Activated CD4-positive, alpha-beta T cell treated with anti-CD3 and anti-CD28 coated beads, Interleukin-2, amount 50 U/mL, for 4 hours (primary cell): ENCODE measurements at places on chromosomes 6 and 20.

GRCh38 chr20:53208110-53208832 lies 236.1 kb downstream of the TSHZ2 start:
- DNase-seq, result peak; percentile 14

GRCh38 chr6:53494076-53494475 lies 50.8 kb downstream of the GCLC start:
- no peak for DNase-seq

GRCh38 chr6:21033575-21034026 lies 499.3 kb downstream of the CDKAL1 start:
- no peak for DNase-seq

DNA sequence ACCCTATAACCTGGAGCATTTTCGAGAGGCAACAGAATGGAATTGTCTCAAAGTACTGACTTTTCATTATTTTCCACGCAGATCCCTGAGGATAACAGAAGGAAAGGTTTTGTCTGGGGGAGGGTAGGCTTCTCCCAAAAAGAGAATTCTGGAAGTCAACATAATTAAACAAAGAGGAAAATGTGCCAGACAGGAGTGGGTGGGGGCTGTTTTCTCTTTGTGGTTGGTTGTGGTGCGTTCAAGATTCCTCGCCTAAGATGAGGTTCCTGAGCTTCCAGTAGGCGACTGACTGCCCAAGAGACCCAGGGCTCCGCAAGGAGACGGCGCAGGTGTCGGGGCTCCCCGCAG lies 70.4 kb downstream of the SOX4 start:
- no peak for DNase-seq
